ENCODE measurements at places on chromosomes 11 and 22.
A peak's percentile ranks its signal among the peaks of the same experiment; 100 is the strongest.

DNA sequence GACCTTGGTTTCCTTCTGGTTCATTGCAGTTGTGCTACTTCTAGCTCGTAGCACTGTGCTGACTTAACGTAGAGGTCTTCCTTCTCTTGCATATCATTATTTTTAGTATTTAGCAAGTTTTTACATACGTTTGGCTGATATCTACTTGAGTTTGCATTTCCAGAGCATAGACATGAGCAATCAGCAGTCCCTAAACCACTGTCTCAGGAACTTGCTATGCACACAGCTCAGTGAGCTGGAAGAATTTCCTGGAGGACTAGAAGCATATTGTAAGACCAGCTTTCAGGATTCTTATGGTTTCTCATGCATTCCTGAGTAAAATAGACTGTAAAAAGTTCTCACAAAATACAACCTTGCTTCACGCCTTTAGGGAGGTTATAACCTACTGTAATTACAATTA is 226.7 kb upstream of the PDGFD start:
- DNase-seq: peak; percentile 24

DNA sequence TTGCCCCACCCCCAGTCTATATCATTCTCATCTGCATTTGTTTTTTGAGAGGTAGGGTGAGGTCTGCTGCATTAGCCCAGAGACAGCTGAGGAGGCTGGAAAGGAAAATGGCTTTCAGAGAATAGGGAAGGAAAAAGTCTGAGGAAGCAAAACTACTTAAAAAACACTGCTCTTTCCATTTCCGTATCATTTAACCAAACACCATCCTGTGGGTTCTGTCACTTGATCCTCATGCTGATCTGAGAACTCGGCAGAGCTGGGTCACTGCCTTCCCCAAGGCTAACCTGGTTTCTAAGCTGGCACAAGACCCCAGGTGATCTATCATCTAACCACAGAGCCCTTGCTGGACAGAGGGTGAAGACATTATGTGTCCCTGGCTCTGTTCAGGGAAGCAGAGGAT is 1.2 kb downstream of the FOLR2 start:
- no peak for DNase-seq

DNA sequence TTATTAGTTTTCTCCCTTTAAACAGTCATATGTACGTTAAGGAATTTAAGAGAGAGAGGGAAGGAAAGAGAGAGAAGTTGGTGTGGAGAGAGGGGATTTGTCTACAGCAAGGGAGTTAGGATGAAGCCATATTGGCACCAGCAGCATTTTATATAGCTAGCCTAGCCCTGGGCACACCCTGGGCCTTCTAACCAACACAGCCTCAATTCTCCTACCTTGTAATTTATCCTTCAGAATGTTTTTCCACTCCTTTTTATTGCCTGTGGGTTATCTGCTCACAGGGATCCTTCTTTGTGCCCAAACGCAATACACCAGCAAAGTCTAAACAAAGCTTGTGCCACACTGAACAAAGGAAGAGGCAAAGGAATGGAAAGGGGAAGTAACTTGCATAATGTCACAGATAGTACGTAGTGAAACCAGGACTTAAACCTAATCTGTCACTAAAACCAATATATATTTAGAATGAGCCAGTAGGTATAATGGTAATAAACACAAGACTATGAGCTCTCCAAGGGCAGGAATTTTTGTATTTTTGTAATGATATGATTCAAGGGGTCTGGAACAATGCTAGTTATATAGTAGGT is 613.8 kb upstream of the TENM4 start:
- DNase-seq: no peak

GRCh38 chr22:26464312-26464711 is 19.3 kb downstream of the HPS4 start:
- no peak for DNase-seq

- DNase-seq: no peak
These were observed 69.0 kb downstream of the LARGE1 start for GRCh38 chr22:33851240-33851639.

- DNase-seq: no peak
These were observed 61.5 kb downstream of the BCR start for GRCh38 chr22:23241562-23242472.

- no peak for DNase-seq
These were observed 34.6 kb upstream of the CRTAM start for GRCh38 chr11:122803716-122804115.

GRCh38 chr22:23769321-23769965 is 1.7 kb upstream of the CHCHD10 start:
- DNase-seq: no peak

- DNase-seq: peak; percentile 72
These were observed 62.4 kb downstream of the MYH9 start for GRCh38 chr22:36325154-36326031.

DNA sequence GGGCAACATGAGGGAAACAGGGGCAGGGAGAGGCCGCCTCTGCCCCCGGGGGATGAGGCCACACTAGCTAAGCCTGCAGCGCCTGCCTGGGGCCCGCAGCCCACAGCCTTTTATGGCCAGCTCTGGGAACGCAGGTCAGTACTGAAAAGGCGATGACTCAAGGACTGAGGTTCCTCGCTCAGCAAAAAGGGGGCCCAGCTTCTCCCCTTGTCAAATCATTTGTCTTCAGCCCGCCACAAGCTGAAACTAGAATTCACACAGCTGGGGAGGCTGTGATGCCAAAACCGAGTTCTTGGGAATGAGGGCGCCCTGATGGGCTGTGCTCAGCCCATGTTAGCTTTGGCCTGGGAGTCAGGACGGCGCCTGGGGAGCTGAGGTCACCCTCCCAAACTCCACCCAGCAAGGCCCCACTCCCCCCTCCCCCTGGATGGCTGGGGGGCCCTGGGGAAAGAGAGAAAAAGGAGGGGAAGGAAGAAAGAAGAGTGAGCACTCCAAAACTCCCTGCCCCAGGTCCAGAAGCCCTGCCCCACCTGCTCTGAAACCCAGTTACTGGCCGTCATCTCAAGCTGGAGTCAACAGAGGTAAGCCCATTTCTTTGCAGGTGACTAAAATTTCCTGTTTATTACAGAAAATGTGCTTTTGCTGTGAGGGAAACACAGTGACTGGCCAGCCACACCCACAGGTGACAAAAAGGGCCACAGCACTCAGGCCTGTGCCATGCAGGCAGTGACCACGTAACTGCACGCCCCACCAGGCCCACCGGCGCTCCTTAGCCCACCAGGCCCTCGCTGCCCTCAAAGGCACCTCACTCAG is 13.7 kb downstream of the EHD1 start:
- DNase-seq: peak; percentile 75

DNA sequence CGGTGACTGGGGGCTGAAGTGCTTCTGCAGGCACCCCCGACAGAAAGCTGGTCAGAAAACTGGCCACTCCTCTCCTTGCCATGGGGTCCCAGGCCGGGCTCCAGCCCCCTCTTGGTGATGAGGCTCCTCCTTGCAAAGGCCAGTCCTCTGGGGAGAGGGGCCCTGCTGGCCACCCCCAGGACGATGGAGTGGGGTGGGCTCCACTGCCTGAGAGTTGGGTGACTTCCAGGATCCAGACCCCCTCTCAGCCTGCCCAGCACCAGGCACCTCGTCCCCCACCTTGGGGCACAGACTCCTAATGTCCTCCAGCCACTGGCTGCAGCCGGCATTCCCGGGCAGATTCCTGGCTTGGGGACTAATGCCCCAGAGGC is 441 bp upstream of the RPS6KA4 start:
- no peak for DNase-seq

GRCh38 chr11:72030472-72031045 is 31.9 kb downstream of the IL18BP start:
- no peak for DNase-seq

- DNase-seq: no peak
These were observed 695.7 kb downstream of the BRD1 start for GRCh38 chr22:49132009-49132408.

DNA sequence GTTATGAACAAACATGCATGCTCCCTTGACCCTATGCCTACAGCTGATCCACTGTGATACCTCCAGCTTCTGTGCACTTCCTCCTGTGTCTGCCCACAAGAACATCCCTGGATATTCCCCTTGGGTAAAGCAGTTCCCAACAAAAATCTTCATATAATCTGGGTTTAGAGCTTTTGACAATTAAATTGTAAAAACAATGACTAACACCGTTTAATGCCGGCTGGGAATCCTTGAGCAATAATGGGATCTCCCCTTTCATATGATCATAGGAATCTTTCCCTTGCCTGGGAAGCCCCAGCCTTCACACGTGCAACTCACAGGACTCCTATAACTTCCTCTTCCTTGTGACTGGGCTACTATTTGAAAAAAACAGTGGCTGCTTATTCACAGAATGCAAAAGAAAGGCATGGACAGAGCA is 6.3 kb upstream of the ZC3H12C start:
- peak; percentile 52 for DNase-seq

- DNase-seq: no peak
These were observed 469 bp upstream of the OSBP2 start for GRCh38 chr22:30694171-30694639.

- no peak for DNase-seq
These were observed 42.4 kb upstream of the GLYAT start for GRCh38 chr11:58774164-58774593.

GRCh38 chr11:132231656-132232347 is 861.4 kb downstream of the NTM start:
- DNase-seq: no peak

- no peak for DNase-seq
These were observed 113.4 kb upstream of the CRYBB3 start for GRCh38 chr22:25085930-25086901.

- no peak for DNase-seq
These were observed at the start of gene EPS8L2 for GRCh38 chr11:705646-706438. Gene EPS8L2, plus strand, starts transcription at chr11:706231. Its CDS starts 3,177 bp downstream, at chr11:709408.

DNA sequence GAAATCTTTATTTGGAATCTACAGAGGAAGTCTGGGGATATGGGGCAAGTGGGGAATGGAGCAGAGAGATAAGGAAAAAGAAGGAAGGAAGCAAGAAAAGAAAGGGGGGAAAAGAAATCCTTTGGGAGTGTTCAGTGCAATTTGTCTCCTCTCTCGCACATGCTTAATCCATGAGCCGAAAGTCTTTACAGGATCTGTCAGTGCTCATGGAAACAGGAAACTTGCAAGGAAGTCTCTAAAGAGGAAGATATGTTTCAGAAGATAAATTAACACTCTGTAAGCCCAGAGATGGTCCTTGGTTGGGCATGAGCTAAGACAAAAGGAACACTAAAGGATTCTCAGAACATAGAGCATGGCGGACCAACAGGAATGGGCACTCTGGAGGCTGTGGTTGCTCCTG is 47.9 kb upstream of the FLI1 start:
- no peak for DNase-seq

- peak; percentile 17 for DNase-seq
These were observed 96.8 kb downstream of the ATM start for GRCh38 chr11:108319541-108320145.

- peak; percentile 96 for DNase-seq
These were observed 113.6 kb downstream of the SIK3 start for GRCh38 chr11:116984589-116984988.

- no peak for DNase-seq
These were observed 4.9 kb downstream of the MSANTD4 start for GRCh38 chr11:106017093-106017492.

DNA sequence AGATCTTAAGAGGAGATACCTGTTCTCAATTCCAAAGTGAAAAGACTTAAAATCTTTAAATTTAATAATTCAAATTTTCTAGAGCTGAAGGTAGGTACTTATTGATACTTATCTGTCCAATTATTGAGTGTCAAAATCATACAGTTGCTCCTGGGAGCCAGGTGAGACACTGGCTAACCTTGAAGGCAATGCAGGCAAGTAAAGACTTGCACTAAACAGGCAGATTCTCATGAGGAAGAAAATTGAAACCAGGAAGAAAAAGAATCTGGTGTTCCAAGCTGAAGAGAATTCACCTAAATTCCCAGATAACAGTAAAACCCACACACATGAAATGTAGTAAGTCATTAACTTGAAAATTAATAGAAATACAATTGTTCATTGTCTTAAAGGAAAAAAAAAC is 30.3 kb downstream of the VSIG10L2 start:
- no peak for DNase-seq

- no peak for DNase-seq
These were observed 66.3 kb downstream of the CABIN1 start for GRCh38 chr22:24077416-24077815.

DNA sequence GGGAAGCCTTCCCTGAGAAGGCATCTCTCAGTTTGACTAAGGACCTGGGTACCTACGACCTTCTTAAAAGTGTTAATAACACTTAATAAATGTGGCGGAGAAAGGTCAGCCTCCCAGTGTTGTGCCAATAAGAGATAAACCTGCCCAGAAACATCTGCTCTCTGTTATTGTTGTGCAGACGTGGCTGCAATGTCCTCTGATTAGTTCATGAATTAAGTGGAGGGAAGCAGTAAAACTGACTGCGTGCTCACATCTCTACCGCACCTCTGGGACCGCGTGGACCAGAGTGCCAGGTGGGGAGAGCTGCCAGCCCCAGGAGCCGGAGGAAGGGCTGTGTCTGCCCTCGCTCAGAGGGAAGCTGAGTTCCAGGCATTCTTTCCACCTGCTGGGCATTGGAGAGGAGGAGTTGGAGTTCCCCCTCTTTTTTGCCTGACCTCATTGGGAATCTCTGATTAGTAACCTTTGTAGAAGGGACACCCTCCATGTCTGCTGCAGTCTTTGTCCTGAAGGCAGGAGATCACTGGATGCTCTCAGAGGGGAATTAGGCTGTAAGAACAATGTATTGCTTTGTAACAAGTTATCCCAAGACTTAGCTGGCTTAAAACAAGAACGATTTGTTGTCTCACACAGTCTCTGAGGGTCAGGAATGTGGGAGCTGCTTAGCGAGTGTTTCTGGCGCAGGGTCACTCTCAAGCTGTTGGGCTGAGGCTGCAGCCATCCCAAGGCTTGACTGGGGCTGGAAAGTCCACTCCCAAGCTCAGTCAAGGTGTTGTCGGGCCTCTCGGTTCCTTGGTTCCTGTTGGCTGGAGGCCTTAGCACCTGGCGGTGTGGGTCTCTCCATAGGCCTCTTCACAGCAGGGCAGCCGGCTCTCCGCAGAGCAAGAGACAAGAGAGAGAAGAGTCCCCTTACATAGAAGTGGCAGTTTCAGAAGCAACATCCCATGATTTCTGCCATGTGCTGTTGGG is 247.6 kb upstream of the TBCEL start:
- DNase-seq: no peak

DNA sequence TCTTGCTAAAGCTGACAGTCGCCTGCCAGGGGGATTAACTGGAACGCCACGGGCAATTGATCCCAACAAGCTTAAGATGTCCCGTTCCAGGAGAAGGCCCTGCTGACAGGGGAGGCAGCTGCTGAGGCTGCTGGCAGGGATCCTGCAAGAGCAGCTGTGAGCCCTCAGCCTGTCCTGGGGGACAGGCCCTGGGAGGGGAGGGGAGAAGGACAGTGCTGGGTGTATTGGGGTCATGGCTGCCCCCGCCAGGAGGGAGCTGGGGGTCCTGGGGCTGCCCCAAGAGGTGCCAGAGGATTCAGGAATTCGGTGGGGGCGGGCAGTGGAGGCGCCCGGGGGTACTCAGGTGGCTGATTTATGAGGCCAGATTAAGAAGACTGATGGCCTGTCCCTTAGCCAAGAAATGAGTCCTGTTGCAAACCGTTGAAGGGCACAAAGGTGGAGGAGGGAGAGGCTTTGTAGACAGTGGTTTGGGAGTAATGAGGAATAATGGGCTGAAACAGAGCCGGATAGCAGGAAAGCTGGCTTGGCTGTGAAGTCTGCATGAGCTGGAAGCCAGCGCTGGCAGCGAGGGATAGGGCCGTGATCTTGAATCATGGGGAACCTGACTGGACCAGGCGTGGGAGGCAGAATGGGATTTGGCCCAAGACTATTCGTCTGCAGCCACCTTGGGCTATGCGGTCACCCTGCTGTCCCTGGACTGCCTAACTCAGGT is 133.5 kb downstream of the CACNA1I start:
- no peak for DNase-seq

- no peak for DNase-seq
These were observed 2.1 kb downstream of the KLHL35 start for GRCh38 chr11:75430714-75431532.

GRCh38 chr11:15775015-15775541 is 581.3 kb downstream of the SOX6 start:
- DNase-seq: no peak

Data from AG04449 (cell line).